CD4-positive, alpha-beta T cell treated with Interleukin-6 at 100 ng/mL for 8 hours (primary cell): ENCODE measurements at places on chromosomes 12 and 14.

DNA sequence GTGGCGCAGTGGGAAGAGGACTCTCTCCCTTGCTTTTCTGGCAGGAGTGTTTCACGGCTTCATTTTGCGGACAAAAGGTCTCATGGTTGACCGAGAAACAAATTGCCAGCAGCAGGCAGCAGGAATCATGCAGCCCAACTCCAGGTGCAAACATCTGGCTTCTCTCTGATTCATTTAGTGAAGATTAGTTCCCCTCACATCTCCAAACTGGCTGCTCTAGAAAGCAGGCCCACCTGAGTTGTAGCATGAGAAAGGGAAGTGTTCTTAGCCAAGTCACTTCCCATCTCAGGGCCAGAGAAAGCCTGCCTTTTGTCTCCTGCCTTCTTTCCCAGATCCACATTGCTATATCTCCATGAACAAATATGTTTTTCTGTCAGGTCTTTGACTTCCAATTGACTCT lies 120.8 kb upstream of the CCDC196 start:
- no peak for DNase-seq

DNA sequence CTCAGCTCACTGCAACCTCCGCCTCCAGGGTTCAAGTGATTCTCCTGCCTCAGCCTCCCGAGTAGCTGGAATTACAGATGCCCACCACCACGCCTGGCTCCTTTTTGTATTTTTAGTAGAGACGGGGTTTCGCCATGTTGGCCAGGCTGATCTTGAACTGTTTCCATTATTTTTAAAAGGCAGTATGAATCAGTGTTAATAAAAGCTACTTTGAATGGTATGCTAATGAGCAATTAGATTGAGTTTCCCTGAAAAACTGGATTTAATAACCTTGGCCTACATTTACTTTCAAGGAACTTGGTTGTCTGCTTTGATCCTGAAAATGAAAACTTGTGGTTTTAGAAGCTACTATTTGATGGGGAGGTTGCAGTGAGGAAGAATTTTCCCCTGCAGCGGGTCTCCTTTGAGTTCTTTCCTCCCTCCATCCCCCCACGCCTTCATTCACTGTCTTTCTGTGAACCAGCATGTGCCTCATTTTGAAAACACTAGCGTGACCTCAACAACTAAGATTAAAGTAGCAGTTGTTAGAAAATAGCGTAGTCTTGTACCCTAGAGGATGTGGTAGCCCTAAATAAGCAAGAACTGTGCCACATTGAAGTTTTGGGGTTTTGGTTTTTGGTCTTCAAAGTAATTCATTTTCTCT lies 17.8 kb upstream of the RPS6KA5 start:
- peak; percentile 66 for DNase-seq

DNA sequence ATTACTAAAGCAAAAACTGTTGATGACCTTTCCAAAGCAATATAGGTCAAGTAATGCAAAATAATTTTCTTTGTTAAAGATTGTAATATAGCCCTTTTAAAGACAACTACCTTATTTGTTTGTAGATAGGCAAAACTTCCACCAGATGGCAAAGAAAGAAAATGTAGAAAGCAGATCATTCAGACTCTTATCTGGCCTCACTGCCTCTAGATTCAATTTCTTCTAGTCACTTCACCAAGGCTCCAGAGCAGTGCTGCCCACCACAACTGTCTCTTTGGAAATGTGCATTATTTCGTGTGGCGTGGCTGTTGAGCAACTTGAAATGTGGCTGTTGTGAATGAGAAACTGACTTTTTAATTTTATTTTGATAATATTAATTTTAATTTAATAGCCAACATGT lies 127.1 kb downstream of the ITPR2 start:
- no peak for DNase-seq

- DNase-seq: no peak
Measured at GRCh38 chr14:29684926-29685325, 242.7 kb downstream of the PRKD1 start.

- DNase-seq: no peak
Measured at GRCh38 chr12:90112666-90113065, 404.0 kb upstream of the ATP2B1 start.
